Activated CD8-positive, alpha-beta memory T cell treated with anti-CD3 and anti-CD28 coated beads, Interleukin-2, amount 50 U/mL, for 4 hours (primary cell): ENCODE measurements at places on chromosomes 4 and X.

- no peak for DNase-seq
These were observed 211.7 kb downstream of the DLG3 start for GRCh38 chrX:70656304-70656703.

GRCh38 chr4:135368831-135369230 lies 1167.2 kb upstream of the PABPC4L start:
- DNase-seq = no peak

- no peak for DNase-seq
These were observed 72.0 kb downstream of the EVC start for GRCh38 chr4:5782829-5783476.

DNA sequence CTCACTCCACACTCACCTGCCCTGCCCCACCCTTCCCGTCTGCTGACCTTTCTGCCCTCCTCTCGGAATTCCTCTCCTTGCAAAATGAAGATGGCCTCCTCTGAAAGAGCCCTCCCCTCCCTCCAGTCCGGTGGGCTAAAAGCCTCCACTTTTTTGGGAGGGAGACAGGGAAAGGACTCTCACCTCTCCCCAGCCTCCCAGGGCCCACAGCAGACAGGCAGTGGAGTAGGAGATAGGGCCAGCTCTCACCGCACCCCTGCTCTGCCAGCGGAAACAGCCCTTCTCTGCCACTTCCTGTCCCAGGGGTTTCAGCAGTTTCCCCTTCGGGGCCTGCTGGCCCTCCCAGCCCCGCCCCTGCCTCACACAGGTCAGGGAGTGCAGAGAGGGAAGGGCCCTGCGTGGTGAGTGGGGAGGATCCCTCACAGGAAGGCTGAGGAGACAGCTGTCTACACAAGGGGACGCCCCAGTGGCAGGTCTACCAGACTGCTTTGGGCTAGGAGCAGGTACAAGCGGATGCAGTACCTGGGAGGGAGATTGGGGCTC lies 18.2 kb downstream of the ELF4 start:
- peak; percentile 74 for DNase-seq

DNA sequence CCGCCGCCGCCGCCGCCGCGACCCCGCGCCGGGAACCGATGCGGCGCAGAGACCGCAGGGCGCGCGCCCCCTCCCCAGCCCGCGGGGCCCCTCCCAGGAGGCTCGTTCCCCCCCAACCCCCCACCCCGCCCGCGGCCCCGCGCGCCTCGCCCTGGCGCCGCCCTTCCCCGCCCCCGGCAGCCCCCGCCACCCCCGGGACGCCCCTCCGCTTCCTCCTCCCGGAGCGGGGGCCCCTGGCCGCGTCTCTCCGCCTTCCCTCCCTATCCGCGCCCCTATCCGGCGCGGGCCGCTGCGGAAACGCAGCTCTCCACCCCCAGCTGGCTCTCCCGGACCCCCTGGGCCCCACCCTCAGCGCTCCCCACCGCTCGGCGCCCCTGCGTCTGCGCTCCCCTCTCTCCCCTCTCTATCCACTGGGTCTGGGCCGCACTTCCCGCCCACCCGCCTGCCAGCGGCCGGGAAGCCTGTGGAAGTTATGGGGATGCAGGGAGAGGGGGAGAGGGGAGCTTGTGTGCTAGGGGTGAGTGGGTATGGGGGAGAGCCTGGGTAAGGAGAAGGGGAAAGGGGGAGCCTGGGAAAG lies at the start of gene TMEM271:
Gene TMEM271, minus strand, starts transcription at position 51 of the 577 bp plus-strand sequence. CDS start 233 bp downstream, outside the sequence.
- DNase-seq = no peak

- no peak for DNase-seq
These were observed 1712.4 kb upstream of the TENM3 start for GRCh38 chr4:180530787-180531186.

GRCh38 chr4:163350672-163351071 lies 7.0 kb downstream of the NPY5R start:
- no peak for DNase-seq

DNA sequence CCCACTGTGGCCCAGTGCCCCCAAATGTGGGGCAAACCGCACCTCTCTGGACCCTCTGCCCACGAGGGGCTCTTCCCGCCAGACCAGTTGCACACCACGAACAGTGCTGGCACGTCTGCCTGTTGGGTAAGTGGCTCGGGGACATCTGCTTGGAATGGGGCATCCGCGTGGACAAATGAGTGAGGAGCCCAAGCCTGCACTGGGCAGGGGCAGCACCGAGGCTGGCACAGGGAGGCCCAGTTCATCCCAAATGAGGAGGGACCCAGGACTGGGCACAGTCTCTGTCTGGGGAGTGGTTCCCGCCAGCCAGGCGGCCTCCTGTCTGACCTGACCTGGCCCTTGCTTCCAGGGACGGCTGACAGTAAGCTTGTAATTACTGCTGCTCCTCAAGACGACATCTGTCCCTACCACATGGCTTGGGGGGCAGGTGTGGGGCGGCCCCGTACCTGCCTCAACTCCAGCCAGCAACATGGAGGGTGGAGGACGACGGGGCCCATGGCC lies 3.2 kb downstream of the SPON2 start:
- no peak for DNase-seq

- no peak for DNase-seq
These were observed 566.3 kb downstream of the STPG2 start for GRCh38 chr4:97577004-97577403.

- DNase-seq = no peak
These were observed 264.8 kb upstream of the LDB2 start for GRCh38 chr4:17163156-17163771.

- DNase-seq = no peak
These were observed 314 bp downstream of the P2RY8 start for GRCh38 chrX:1536712-1537030.

DNA sequence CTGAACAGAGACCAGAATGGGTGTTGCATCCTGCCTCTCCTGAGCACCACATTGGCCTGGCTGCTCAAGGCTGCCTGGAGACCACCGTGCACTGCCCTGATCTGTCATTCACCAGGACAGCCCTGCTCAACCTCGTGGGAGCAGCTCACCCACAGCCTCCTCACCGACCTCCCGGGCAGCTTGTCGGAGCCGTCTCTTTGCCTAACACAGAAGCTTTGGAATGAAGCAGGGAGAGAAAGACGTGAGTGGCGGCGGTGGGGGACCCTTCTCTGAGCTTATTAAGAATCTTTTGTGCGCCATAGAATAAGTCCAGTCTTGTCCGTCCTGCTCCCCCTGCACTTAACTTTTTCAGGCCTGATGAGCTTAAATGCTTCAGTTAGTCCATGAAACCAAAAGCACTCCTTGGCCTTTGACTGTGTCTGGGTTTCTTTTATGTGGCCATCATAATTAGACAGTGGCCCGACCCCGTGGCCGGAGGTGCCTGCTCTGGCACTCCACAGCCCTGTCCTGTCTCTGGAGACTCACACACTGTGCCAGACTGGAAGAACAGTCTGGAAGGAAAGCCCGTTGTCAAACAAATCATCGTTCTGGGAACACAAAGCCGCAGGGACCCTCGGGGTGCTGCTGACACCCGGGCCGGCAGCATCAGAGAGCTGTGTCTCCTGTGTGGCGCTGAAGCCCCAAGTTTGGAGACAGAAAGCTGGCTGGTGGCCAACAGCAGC lies 192.8 kb downstream of the BCOR start:
- no peak for DNase-seq

GRCh38 chr4:152246659-152247058 lies 289.2 kb downstream of the FBXW7 start:
- DNase-seq = no peak

DNA sequence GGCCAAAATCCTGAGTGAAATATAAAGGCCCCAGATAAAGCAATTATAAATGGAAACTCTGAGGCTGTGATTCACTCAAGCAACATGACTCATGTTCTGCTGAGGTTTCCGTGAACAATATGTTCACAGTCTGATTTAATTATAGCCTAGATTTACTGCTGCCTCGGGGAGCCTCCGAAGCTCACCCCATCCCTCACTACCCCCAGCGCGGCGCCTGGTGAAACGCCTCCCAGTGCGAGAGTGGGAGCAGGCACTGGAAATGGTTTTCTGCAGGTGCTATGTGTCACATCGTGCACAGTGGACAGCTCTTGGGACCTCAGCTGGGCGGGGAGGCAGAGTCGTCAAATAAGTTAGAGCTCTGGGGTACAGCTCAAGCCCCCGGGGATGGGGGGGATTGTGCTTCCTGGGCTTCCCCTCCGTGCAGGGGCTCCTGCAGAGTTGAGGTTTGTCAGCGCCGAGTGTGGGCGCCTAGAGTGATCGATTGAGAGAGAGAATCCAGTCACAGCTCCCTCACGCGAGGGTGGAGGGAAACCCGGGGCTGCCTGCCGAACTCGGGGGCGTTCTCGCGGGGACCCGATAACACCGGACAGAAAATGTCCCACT lies 110.6 kb downstream of the PHKA2 start:
- no peak for DNase-seq

DNA sequence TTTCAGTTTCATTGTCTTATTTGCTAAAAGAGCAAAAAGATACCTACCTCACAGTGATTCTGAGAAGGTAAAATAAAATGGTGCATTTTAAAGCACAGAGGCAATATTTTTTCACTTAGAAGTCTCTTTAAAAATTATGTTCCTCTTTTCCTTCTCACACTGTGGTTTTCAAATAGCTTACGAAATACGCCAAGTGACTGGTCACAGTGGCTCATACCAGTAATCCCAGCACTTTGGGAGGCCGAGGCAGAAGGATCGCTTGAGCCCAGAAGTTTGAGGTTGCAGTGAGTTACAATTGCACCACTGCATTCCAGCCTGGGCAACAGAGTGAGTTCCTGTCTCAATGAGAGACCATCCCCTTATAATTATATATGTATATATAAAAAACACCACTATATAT lies 372.6 kb downstream of the FBXO8 start:
- DNase-seq = no peak

- DNase-seq = no peak
These were observed 69.1 kb downstream of the RASL11B start for GRCh38 chr4:52931243-52931642.

DNA sequence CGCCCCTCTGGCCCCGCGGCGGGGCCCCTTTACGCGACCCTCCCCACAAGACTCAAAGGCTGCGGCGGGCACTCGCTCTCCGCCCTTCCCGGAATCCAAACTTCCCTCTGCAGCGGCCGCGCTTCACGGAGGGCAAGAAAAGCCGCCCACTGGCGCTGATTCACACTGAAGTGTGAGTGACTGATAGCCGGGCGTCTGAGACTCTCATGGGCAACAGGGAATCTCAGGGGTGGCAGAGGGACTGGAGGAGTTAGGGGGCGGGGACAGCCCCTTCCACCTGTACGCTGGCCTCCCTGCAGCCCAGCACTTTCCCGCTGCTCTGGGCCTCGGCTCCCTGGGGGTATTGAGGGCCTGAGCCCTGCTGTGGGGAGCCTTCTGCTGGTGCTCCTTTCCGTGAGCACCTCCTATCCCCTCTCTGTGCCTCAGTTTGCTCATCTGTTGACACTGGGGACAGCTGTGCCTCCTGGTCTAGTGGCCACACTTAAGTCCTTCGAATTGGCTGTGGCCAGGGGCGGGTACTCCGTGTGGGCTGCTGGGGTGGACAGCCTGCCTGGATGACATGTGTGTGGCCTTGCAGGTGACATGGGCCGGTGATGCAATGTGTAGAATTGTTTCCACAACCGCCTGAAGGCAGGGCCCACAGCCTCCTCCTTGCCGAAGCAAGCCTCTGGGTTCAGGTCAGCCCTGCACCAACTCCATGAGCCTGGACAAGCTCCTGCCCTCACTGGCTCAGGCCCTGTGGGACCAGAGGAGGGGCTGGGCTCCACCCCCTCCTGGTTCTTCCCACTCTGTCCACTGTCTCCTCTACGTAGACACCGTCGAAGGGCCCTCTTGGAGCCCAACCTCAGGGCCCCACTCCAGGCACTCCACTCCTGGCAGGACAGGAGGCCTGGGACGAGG lies 951 bp downstream of the SH3BP2 start:
- DNase-seq = peak; percentile 54

GRCh38 chr4:105426187-105426897 lies 47.5 kb downstream of the PPA2 start:
- no peak for DNase-seq

- DNase-seq = no peak
These were observed 133.8 kb upstream of the UBQLN2 start for GRCh38 chrX:56429581-56429980.

DNA sequence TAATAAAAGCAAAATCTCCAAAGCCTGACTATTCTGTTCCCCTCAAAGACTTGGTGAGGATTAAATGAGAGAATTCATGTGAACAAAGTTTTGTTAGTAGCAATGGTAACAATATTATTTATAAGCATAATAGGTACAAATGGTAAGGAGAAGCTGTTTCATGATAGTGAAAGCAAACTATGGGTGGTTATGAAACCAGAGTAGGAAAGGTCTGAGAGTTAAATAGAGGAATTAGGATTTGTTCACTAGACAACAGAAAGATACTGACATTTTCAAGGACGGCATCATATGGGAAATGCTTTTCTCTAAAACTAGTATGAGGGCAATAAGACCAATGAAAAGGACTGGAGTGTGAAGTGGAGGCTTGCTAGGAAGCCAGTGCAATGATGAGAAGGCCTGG lies 128.6 kb upstream of the FTHL17 start:
- no peak for DNase-seq

DNA sequence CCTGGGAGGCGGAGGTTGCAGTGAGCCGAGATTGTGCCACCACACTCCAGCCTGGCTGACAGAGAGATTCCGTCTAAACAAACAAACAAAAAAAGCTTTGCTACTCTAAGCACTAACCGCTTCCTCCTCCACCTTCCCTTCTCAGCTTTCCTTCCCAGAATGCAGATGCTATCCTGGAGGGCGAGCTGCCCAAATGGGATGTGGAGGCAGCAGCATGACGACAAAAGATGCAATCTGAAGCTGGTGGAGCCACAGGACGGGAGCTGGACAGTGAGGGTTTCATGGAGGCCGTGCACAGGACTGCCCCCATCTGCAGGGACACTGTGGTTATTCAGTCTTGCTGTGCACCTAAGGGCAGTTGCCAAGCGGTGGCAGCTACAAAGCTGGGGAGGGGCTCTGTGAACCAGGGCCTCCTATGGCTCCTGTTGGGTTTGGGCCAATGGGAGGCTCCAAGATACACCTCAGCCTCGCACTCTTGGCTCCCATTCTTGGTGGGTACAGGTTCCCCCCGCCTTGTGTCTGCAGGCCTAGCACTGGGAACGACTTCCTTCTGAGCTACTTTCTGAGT lies 47.4 kb downstream of the WDR1 start:
- no peak for DNase-seq

GRCh38 chr4:6201580-6202091 lies 1.3 kb upstream of the JAKMIP1 start:
- DNase-seq = no peak

DNA sequence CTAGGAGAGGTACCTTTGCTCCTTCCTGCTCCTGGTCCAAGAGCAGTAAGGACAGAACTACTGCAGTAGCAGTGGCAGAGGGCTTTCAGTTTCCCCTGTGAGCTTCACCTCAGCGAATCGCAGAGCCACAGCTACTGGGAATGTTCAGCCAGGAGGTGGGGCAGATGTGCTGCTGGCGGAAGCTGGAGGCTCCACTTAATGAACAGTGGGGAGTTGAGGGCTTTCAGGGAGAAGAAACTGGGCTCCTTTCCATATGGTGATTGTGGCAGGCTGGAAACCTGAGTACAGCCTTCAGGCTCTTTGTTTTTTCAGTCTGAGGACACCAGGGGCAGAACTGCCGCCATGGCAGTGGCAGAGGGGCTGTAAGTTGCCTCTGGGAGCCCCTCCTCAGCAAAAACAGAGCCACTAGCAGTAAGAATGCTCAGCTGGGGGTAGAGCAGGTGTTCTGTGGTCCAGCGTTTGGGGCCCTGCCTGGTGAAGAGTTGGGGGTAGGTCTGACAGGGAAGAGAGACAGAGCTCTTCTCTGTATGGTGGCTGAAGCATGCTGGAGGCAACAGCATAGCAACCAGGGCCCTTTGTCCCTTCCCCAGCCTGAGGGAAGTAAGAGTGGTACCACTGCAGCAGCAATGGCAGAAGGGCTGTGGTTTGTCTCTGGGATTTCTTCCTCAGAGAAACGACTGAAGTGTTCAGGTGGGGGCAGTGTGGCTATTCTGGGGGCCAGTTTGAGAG lies 106.0 kb upstream of the GRXCR1 start:
- no peak for DNase-seq

- no peak for DNase-seq
These were observed 1129.6 kb downstream of the STPG2 start for GRCh38 chr4:97013711-97014110.
